Hippocampal formation (tissue), 2 donors: ENCODE measurements at places on chromosomes 5 and 9.

DNA sequence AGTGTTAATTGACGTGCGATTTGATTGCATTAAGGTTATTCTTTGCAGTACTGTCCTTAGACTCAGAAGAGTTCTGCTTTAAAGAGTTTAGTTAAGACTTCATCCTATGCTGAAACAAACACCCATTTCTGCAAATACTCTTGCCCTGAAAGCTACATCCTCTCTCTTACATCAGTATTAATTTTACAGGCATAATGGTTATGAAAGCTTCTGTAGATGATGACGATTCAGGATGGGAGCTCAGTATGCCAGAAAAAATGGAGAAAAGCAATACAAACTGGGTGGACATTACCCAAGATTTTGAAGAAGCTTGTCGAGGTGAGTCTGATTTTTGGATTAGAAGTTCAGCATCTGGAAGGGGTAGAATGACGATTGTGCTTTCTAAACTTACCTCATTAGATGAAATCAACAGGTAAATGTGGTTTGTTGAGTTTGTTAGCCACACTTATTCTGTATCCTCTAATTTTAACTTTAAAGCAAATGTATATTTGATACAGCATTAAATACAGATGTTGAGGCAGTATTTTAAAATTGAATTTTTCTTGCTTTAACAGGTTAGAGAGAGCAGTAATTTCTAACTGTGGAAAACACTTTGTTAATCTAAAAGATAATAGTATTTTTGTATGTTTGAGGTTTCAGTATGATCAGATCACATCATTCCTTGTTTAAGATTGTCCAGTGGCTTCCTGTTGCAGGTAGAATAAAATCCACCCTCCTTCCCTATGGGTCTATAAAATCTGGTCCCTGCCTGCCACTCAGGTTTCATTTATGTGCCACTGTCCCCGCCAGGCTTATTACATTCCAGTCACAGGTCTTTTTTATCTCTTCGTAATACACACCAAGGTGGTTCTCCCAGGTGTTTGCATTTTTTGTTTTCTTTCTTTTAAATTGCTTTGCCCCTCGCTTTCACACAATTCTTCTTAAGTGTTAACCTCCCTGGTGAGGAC, 1.3 kb downstream of the NAA35 start:
- no peak for DNase-seq

DNA sequence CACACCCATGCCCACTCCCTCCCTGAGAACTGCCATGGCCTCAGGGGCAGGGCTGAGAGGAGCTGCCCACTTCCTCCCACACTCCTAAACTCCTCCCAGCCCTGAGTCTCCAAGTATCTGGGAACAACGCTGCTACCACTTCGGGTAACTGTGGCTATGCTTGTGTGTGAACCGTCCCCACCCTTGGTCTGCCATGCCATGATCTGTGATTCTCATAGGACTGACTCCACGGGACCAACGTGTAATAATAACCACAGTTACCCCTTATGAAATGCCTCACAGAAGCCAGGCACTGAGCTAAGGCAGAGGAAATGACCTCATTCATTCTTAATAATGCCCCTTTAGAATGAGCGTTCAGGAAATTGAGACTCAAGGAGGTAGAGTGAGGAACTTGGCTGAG, 103.9 kb upstream of the SMIM23 start:
- DNase-seq, result no peak

DNA sequence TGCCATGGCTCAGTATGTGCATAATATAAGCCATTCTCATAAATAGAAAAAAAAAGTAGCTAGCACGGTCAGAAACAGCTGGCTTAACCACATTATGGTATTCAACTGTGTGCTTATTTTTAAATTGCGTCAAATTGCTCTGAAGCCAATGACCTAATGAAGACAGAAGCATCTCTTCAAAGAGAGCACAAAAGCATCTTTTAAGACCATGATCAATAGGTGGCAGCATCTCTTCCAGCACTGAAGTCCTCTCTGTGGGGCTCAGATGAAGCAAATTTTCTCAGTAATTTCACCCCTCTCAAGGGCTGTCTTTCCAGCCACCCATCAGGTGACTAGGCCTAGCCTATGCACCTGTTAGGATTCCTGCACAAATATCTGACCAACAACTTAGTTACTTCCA, 251.4 kb downstream of the GLIS3 start:
- no peak for DNase-seq

- DNase-seq, result no peak
These were observed 190.7 kb downstream of the CCDC171 start for GRCh38 chr9:15743512-15743911.

GRCh38 chr5:5078009-5078897, 61.9 kb upstream of the ADAMTS16 start:
- DNase-seq, result no peak

- no peak for DNase-seq
These were observed 7.5 kb downstream of the NR2F1 start for GRCh38 chr5:93590493-93590892.

DNA sequence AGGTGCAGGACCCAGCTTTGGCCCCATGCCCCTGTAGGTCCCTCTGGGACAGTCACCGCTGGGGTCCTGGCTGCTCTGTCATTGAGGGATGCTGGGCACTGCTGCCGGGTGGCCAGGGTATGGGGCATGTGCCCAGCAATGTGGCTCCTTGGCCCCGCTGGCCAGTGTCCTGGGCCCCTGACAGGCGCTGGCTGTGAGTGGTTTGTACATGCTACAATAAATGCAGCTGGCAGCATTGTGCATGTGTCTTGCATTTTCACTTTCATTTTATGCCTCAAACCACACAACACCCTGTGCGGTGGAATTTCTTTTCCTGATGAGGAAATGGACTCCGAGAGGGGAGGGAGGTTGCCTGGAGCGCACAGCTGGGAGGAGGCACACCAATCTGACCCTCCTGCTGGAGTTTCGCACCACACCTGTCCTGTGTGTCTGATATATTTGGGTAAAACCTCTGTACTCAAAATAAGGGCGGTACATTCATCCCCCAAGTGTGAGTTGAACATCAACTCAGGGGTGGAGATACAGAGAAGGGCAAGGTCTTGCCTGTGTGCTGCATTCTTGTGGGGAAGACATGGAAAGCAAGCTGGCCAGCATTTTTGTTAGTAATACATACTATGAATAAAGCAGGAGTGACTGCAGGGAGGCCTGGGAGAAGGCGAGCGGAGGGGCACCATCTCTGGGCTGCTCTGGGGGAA, 11.7 kb downstream of the TSPAN17 start:
- no peak for DNase-seq

DNA sequence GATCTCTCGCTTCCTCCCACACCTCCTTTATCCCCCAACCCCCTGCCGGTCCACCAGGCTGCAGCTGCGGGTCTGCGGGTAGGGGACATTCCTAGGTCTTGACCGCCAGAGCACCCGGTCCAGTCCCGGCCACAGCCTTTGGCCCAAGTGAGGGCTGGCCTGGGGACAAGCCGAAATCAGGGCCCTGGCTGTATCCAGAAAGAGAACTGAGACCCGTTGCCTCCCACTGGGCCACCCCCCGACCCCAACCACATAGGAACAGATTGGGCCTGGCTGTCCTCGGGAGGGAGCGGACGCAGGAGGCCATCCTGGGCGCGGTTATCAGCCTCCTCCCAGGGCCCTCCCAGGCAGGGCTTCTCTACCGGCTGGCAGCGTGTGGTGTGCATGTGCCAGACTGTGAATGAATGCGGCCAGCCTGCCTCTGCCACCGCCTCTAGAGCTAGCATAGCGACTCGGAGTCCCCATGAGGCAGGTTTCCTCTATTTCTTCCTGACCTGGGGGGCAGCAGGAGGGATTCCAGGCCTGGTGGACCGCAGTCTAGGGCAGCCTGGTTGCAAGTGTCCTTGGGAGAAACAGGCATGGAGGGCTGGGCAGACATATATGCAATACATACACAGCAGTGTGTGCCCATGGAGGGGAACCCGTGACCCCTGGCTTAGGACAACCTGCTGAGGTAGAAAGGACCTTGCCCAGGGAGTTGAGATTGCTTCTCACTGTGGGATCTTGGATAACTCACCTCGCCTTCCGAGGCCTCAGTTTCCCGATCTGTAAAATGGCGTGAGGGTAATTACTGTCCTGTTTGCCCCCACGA, 1.2 kb downstream of the N4BP3 start:
- DNase-seq, result no peak

GRCh38 chr5:40594811-40595210, 84.9 kb upstream of the PTGER4 start:
- DNase-seq, result no peak

- no peak for DNase-seq
These were observed 14.6 kb upstream of the TCF7 start for GRCh38 chr5:134099939-134100282.

GRCh38 chr5:170638454-170639220, 134.8 kb downstream of the KCNIP1 start:
- DNase-seq, result peak; percentile 37

DNA sequence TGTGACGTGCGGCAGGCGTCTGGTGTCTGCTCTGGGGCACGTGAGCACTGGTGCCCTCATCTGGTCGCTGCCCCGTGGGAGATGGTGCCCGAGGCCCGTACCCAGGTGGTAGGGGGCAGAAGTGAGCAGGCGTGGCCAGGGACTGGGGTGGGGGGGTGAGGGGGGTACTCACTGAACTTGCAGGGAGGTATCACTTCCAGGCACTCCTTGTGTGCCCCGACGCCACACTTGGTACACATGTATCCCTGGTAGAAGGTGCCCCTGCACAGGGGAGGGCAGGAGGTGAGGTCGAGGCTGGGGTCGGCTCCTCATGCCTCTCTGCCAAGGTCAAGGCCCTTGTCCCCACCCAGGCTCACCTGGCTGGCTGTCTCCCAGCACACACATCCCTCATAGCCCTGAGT, 45.2 kb upstream of the SARDH start:
- DNase-seq, result no peak

DNA sequence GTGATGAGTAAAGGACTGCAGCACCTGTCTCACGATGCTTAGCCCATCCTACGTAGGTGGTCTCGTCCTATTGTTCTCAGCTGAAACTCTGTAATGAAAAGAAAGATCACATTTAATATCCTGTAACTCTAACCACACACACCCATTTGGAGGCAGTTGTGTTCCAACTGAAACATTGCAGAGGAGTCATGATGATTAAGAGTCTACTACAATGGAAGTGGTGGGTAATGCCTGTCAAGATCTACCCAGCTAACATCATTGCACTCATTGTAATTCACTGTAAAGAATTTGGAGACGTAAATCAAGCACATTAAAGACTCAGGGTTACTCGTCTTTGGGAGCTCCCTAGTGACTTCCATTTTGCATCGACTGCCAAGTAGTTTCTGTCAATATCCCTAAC, 106.0 kb upstream of the PTPN3 start:
- DNase-seq, result no peak

DNA sequence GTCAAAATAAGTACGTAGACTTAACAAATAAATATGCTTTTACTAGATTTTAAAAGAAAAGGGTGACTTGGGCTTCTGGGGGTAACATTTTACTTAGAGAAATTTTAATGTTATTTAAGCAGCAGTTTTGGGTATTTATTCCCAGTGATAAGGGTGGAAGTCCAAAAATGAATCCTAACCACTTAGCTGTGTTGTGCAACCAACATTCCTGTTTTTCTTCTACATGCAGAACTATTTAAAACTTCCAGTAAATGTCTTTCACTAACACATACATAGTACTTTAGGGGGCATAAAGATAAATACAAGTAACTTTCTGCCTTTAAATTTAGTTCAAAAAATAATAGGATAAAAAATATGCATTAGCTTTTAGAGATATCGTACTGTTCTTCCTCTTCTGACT, 436.7 kb downstream of the CTNND2 start:
- DNase-seq, result no peak

DNA sequence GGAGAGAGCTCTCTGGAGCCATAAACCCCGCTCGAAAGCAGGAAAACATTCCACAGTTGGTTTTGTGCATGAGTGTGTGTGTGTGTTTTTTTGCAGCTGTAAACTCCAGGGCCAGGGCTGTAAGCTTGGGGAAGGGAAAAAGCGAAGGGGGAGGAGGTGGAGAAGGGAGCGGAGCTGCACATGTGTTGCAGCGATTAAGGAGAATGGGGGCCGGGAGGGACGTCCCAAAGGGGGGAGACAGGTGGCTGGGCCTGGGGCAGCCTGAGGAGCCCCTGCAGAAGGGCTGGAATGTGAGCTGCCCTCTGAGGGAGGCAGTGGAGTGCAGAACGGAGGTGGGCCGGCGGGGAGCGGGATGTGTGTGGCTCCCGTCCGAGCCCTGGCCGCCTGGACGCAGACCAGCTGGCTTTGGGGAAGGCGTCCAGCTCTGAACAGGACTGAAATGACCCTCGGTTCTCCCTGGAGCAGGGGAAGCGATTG, 2.7 kb upstream of the MYMK start:
- peak; percentile 28 for DNase-seq

- no peak for DNase-seq
These were observed 193.3 kb upstream of the SNX2 start for GRCh38 chr5:122581629-122582028.

DNA sequence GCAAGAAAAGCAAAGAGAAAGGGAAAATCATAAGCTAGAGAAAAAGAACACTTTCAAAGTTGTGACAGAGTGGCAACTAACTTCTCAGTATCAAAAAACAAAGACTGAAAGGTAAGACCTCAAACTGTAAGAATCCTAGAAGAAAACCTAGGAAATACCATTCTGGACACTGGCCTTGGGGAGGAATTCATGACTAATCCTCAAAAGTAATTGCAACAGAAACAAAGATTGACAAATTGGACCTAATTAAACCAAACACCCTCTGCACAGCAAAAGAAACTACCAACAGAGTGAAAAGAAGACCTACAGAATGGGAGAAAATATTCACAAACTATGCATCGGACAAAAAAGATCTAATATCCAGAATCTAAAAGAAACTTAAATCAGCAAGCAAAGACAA, 79.1 kb downstream of the FEM1C start:
- DNase-seq, result no peak

- DNase-seq, result no peak
These were observed 53.5 kb downstream of the PPP2R2B start for GRCh38 chr5:146825033-146825432.

- DNase-seq, result no peak
These were observed 90.1 kb upstream of the DMRT1 start for GRCh38 chr9:751137-752051.

GRCh38 chr9:90306158-90306557, 336.5 kb downstream of the DIRAS2 start:
- DNase-seq, result no peak

DNA sequence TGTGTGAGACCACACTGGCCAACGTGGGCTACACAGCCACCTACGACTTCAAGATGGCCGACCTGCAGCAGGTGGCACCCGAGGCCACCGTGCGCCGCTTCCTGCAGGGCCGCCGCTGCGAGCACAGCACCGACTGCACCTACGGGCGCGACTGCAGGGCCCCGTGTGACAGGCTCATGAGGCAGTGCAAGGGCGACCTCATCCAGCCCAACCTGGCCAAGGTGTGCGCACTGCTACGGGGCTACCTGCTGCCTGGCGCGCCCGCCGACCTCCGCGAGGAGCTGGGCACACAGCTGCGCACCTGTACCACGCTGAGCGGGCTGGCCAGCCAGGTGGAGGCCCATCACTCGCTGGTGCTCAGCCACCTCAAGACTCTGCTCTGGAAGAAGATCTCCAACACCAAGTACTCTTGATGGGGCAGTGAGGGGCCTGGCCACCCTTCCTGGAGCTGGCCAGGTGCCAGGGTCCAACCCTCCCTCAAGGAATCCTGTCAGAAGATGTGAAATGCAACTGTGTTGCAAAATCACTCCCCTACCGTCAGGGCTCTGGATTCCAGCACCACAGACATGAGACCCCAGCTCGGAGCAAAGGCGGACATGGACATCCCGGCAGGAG, 11.1 kb downstream of the DIPK1B start:
- DNase-seq, result no peak

- DNase-seq, result no peak
These were observed 83.1 kb upstream of the PLPP6 start for GRCh38 chr9:4579001-4579400.
